ENCODE measurements at places on chromosomes 3 and 15. TPM values are rescaled to one million over a fixed set of nuclear protein-coding genes. Genes with fewer than 3 reads are reported as not detected.

ZNF774 gene
- 1.1 TPM for total RNA-seq

ACAN gene
- total RNA-seq: not detected

ASB14 gene
- not detected for total RNA-seq

GRCh38 chr3:107487490-107487889 lies 35.3 kb upstream of the BBX start:
- DNase-seq: no peak

DNA sequence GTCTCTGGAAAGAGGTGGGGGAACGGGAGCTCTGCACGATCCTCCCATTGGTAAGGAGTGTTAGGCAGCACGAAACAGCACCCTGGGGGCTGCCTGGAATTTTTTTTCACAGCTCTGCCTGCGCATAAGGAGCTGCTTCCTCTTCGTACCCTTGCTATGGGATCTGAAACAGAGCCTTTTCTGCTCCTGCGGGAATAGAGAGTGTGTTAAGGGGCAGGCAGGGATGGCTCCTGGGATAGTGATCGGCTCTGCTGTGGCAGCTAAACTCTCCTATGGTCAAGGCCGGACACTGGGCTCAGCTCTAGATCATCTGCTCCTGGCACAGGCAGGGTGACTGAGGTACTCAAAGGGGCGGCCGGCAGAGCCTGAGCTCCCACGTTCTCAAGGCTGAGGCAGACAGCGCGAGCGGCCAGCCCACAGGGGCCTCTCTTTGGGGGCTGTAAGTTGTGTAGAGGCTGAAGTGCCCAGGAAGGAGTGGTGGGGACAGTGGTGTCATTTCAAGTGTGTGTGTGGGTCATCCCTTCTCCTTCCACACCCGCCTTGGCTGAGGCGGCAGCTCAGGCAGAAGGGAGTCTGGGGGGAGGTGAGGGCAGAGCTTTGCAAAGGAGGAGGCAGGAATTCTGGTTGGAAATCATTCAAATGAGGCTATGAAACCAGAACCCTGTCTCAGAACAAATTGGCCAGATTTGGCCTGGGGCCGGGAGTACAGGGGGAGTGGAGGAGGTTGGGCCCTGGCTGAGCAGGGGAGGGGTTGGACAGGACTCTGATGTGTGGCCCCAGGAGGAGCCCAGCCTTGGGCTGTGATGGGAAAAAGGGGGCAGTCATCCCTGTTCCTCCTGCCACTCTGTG lies 31.0 kb downstream of the EPHB3 start:
- no peak for DNase-seq

GRCh38 chr3:99859825-99860224 lies 42.2 kb downstream of the CMSS1 start:
- peak; percentile 76 for DNase-seq

Measured in epithelial cell of proximal tubule (primary cell).